ENCODE measurements at places on chromosomes 2 and 18.

DNA sequence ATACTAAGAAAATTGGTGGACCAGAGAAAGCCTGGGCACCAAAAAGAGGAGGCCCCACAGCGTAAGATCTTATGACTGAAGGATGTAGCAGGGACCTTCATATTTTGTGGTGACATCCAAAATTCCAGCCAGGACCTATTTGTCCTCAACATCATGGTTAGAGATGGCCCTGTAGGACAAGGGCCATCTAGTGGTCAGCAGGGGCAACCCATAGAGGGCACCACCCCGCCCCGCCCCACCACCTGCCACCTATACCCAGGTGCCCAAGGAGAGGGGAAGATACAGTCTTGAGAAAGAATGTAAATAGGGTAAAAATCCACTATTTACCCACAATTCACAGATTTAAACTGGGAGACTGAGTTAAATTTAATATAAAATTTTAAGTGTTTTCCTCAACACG is 59.6 kb upstream of the TMEM163 start:
- DNase-seq: no peak

GRCh38 chr2:221203856-221204255 is 368.2 kb downstream of the EPHA4 start:
- peak; percentile 78 for DNase-seq

GRCh38 chr2:123453046-123453700 is 571.9 kb upstream of the CNTNAP5 start:
- no peak for DNase-seq

GRCh38 chr18:13608791-13609532 is 117.4 kb downstream of the FAM210A start:
- no peak for DNase-seq

DNA sequence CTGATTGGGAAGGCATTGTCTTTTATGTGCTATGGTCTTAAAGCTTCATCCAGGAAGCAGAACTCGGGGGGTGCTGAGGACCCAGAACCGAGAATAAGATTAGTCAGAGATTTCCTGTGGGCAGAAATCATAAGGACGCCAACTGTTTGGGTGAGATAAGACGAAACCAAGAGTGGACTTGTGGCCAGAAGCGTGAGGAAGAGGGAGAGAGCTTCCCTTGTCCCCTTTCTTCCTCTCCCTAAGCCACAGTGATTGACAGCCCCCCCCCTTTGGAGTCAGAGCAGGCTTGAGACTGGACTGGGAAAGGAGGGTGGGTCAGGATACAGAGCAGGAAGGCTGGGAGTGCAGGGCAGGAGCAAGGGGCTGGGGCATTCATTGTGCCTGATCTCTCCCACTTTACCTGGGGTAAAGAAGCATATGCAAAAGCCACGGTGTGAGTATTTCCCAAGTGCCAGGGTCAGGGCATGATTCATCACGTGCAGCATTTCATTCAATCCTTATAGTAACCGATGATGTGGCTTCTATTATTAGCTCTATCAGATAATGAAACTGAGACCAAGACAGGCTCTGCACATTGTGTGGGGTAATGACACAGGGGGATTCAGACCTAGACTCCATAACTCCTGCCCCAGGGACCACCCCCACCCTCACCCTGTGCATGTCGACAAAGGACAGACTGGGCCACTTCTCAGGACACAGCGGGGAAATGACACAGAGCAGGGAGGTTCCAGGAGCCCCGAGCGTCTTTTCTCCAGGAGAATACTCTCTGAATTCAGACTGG is 3.0 kb upstream of the IL1RN start:
- DNase-seq: no peak

DNA sequence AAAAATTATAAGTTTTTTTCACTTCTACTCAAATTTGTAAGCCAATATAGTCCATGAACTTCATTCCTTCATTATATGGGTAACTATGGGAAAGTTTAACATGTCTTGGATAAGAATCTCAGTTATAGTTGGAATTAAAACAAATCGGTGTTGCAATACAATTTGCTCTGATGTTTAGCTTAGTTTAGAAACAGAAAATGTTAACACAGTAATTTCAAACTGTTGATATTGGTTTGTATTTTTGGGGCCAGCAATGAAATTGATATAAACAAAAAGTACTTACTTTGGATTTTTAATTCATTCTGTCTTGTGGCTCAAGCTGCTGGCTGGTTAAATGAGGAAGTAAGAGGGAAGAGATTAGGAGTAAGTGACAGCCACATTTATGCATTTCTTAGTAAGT is 368.5 kb upstream of the NT5C1B start:
- DNase-seq: no peak

DNA sequence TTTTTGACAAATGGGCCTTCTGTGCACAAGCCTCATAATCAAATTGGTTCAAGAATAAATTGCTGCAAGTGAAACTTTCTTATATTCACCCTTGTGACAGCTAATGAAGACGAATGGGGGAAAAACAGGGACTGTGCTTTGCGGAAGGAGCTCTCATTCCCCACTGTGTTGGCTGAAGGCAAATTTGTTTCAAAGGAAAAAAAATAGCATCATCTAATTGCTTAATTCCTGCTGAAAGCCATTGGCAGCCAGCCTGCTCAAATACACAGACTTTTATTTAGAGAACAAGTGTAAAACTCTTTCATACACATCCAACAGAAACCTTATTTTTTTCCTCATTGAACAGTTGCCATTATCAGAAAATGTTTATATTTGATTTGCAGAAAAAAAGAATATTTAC is 172.3 kb downstream of the ARL6IP6 start:
- DNase-seq: no peak

DNA sequence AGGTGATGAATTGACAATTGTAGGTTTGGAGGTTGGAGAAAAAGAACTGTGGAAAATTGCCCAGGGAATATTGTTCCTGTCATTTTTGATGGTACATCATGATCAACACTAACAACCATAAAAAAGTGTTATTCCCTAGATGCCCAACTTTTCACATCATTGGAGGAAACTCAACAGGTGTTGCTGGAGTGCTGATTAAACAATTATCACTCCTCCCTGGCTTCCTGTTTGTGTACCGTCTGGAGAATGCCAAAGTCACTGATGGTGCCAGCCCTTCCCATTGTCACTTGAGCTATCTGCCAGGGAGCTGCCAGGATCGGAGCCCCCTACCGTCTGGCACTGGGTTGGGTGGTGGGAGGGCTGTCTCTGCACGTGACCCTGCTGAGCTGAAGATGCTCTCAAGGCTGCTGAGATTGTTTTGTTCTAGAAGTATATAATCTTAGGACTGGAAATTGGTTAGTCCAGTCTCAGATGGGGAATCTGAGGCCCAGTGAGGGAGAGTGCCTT is 156.9 kb downstream of the PRKCE start:
- DNase-seq: no peak

DNA sequence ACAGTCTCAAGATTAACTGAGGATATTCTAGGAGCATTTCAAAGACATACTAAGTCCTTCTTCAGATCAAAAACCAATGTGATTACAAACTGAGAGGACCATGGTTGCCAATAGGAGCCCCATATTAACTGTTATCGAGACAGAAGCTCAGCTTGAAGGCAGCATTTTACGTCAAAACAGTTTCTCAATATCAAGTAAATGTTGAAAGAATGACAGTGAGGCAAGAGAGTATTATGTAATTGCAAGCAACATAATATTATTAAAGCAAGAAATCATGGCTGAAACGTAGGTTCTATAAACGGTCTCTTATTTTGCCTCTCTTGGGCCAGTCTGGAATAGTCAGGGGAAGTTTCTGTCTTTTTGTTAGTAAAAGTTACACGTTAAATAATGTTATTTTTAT is 22.9 kb downstream of the RIT2 start:
- no peak for DNase-seq

DNA sequence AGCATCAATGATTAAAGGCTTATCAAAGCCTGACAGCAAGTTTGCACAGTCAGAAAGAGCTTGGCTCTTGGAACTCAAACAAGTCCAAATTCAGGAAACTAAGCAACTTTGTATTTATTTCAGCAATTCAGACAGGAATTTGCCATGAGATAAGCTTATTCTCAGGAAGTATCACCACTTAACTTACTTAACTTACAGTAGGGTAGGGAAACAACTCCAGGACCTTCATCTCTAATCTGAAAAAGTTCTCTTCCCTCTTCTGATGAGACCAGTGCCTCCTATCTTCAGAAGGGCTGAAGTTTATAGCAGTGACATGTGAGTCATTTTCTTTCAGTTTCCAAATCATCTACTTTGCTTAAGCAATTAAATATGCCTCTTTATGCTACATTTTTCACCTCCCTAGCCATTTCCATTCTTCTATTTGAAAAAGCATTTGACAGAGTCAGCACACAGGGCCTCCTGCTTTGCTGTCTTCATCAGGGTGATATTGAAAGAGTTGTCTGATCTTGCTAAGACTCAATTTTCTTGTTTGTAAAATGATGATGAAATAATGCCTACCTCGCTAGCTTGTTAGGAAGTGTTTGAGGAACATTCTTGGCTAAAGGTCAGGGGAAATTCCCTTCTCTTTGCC is 389.5 kb downstream of the RND3 start:
- no peak for DNase-seq

DNA sequence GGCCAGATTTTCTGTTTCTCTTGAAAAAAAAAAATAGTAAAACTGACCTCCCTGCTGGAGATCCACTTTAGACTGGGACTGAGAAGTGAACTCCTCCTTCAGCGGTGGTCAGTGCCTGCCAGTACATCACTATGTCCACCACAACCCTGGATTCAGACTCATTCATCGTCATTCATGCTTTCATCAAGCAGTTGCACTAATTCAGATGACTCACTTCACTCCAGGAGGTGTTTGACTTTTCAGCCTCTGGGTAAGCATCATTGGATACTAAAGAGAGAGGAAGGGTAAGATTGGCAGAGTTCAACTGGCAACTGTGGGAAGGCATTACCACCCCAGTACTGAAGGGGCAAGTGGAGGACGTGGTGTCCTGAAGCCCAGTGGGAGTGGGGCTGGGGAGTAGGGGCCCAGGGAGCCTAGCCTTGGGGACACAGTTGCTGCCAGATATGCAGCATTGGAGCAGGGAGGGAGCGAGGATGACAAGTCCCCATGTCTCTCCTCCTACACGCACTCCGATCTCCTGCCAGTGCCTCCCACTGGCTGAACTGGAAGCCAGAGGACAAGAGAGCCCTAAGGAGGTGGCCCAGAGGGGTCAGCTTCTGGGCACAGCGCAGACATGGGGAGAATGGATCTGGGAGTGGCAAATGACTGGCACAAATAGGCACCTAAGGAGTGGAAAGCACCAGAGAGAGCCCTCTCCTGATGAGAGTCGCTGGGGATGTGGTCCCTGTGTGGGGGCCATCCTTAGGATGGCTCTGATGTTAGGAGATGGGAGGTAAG is 111.1 kb downstream of the TGFA start:
- no peak for DNase-seq

DNA sequence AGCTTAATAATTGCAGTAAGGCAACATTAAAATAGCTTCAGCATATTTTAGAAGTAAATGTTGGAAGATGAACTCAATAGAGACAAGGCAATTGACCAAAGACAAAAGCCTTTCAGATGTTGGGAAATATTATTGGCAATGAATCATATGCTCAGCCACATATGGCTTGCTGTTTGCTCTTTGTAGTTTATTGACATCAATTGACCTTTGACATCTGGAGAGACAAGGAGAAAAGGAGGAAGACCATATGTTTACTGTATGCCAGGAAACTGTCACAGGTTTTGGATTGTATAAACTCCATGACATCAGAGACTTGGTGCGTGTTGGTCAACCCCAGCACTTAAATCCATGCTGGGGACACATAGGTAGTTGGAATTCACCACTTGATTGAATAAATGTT is 60.6 kb upstream of the SLC16A14 start:
- no peak for DNase-seq

GRCh38 chr18:13236411-13236810 is 17.9 kb downstream of the LDLRAD4 start:
- DNase-seq: no peak

DNA sequence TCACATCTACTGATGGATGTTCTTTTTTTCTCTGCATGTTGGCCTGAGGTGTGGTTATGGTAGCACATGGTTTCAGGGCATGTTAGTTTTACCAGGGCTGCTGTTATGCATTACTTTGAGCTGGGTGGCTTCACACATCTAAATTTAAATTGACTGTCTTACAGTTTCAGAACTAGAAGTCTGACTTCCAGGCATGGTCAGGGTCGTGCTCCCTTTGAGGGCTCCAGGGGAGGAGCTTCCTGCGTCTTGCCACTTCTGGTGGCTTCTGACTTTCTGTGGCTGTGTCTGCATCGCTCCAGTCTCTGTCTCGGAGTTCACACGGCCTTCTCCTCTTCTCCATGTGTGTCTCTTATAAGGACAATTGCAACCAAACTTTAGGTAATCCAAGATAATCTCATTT is 143.9 kb downstream of the GALR1 start:
- DNase-seq: no peak

DNA sequence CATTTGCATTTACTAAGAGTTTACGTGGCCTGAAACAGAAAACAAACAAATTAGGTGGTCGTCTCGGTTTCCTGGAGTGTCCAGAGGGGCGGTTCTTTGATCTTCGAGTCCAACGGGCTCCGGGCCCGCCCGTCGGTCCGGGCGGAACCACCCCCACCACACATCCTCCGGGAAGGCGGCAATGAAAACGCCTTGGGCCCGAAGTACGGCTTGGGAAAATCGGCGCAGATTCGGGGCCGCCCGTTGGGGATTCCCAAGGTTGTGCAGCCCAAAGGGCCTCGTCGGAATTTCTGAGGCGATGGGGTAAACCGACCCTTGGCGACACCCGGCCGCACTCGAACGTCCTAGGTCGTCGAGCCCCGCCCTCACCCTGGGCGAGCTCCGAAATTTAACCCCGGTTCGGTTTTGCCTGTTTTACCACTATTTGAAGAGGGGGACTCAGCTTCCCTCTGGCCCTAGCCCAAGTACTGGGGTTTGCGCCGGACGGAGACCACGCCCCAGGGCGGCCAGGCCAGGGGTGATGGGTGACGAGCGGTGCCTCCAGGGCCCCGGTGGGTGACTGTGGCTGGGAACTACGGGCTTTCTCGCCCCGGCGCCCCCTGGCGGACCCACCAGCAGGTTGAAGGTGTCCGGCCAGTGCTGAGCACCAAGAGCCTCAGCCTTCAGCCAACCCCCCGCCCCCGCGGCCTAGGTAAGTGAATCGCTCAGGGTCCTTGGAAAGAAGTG is 1.9 kb upstream of the CFAP53 start:
- no peak for DNase-seq

GRCh38 chr2:160816916-160817499 is 323.4 kb upstream of the RBMS1 start:
- DNase-seq: peak; percentile 66

- peak; percentile 88 for DNase-seq
Measured at GRCh38 chr2:131104487-131105155, 515 bp upstream of the PLEKHB2 start.

- no peak for DNase-seq
Measured at GRCh38 chr18:35076135-35076924, 35.1 kb downstream of the MAPRE2 start.
